ENCODE measurements at places on chromosomes 1 and 21.

GRCh38 chr1:77977989-77978292 is 931 bp downstream of the FUBP1 start:
- no peak for DNase-seq
- no peaks in the 10 kb centered on the region for H3K4me1 ChIP-seq
- H3K27me3 ChIP-seq, result no peaks in the 10 kb centered on the region
- H3K4me3 ChIP-seq, result peak overlapping the region; percentile 95

DNA sequence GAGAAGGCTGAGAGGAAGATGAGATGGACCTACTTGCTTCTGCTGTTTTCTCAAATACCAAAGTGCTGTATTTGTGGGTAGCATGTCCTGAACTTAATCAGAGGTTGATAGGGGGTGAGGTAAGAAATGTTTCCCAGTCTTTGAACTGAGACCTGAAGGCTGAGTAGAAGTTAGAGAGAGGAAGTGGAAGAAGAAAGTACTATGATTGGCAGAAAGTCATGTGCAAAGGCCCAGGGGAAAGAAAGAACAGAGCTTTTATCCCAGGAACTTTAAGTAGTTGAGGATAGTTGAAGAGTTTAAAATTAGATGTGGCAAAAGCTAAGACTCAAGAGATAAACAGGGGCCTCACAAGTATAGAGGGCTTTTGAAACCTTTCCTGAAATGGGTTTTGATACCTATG is 15.5 kb upstream of the LIN9 start:
- H3K27ac ChIP-seq, result no peak overlapping the region
- H3K4me1 ChIP-seq, result no peaks in the 10 kb centered on the region
- no peaks in the 10 kb centered on the region for H3K27me3 ChIP-seq
- DNase-seq, result no peak
- no peak overlapping the region for H3K4me3 ChIP-seq
- H3K36me3 ChIP-seq, result no peaks in the 10 kb centered on the region

GRCh38 chr1:168466092-168466713 is 77.6 kb downstream of the XCL2 start:
- H3K4me1 ChIP-seq, result peaks cover 25% of the 10 kb centered on the region
- DNase-seq, result peak; percentile 88
- no peaks in the 10 kb centered on the region for H3K27me3 ChIP-seq
- H3K36me3 ChIP-seq, result no peaks in the 10 kb centered on the region
- H3K27ac ChIP-seq, result peak overlapping the region; percentile 56
- peak overlapping the region; percentile 25 for H3K4me3 ChIP-seq

DNA sequence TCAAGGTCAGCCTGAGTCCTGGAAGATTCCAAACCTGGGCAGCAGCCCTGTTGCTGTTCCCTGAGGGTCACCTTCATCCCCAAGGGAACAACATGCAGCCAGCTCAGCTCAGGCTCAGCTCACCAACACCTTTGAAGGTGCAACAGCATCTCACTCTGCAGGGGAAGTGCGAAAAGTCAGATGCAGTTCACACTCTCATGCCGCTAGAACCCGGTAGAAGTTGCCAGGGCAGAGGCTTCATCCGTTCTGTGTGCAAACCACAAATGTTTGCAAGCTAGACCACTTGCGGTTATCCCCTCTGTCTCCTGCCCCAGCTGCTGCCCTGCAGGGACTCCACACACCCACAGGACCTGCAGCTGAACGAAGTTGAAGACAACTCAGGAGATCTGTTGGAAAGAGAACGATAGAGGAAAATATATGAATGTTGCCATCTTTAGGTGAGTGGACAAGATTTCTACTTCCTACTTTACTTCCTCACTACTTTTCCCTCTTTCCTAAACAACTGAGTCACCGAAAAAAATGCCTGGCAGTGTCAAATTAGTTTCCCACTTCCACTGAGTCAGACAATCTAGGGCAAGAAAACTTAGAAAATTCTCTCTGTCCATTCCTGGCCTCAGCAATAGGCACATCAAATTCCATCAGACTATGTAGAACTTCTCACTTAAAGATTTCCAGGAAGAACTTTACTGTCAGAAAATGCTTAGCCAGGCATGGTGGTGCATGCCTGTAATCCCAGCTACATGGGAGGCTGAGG is 1.8 kb upstream of the FCRL6 start:
- H3K36me3 ChIP-seq, result no peaks in the 10 kb centered on the region
- H3K4me1 ChIP-seq, result peaks cover 9% of the 10 kb centered on the region
- H3K27me3 ChIP-seq, result peaks cover 3% of the 10 kb centered on the region
- no peak overlapping the region for H3K4me3 ChIP-seq
- DNase-seq, result peak; percentile 39

DNA sequence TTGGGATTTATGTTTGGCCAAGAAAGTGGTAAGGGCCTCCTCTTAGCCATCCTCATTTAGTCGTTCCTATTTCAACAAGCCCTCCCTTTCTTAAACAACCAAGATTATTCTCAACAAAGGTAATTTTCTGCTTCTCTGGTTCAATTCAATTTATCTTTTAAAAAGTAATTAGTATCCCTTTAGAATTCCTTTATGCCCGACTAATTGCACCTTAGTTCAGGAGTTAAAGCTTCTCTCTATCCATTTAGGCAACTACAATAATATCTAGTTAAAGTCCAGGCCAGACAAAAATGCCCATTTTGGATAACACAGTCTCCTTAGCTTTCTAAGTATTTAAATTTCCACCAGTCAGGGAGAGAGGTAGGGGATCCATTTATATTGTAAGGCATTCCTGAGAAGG is 136.7 kb upstream of the MAGI3 start:
- no peaks in the 10 kb centered on the region for H3K27me3 ChIP-seq
- no peak overlapping the region for H3K27ac ChIP-seq
- H3K4me3 ChIP-seq, result no peak overlapping the region

GRCh38 chr1:211305044-211305443 is 21.6 kb upstream of the TRAF5 start:
- no peak overlapping the region for H3K4me3 ChIP-seq
- no peak overlapping the region for H3K27ac ChIP-seq
- H3K36me3 ChIP-seq, result no peaks in the 10 kb centered on the region
- H3K27me3 ChIP-seq, result no peaks in the 10 kb centered on the region

DNA sequence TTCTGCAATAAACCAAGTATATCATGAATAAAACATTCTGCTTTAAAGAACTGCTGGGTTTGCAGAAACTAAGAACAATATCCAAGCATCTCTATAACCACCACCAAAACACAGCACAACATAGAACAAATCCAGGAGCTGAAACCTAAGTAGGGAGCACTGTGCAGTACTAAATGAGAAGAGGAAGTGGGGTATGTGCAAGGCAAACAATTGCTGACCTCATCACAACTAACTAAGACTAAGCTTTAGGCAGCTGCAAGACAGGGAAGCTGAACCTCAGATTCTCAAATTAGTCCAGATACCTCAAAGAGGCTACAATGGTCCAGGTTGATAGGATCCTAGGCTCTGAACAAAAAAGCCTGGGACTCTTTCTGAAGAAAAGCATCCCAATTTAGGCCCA is 172.6 kb downstream of the SLC44A5 start:
- H3K27ac ChIP-seq, result no peak overlapping the region
- no peak overlapping the region for H3K4me3 ChIP-seq
- DNase-seq, result no peak

DNA sequence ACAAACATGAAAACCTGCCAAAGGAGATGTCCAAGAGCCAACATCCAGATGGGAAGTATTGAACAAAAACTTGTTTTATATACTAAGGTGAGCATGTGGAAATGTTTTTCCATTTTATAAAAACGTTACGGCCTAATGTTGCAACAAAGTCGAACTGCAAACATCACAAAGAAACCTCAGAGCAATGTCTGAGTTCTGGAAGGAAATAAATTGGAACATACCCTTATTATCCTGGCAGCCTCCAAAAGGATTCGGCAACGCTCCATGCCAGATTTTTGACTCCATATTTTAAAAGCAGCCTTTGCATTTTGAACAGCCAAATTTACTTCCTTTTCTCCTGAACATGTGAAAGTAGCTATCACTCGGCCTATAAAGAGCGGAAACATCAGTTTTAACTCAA is 3.3 kb downstream of the ALDH9A1 start:
- H3K27me3 ChIP-seq, result no peaks in the 10 kb centered on the region
- no peaks in the 10 kb centered on the region for H3K36me3 ChIP-seq
- H3K27ac ChIP-seq, result no peak overlapping the region

GRCh38 chr21:45184869-45185268 is 102.8 kb downstream of the POFUT2 start:
- no peak overlapping the region for H3K4me3 ChIP-seq
- no peaks in the 10 kb centered on the region for H3K4me1 ChIP-seq
- H3K27ac ChIP-seq, result no peak overlapping the region
- DNase-seq, result no peak

DNA sequence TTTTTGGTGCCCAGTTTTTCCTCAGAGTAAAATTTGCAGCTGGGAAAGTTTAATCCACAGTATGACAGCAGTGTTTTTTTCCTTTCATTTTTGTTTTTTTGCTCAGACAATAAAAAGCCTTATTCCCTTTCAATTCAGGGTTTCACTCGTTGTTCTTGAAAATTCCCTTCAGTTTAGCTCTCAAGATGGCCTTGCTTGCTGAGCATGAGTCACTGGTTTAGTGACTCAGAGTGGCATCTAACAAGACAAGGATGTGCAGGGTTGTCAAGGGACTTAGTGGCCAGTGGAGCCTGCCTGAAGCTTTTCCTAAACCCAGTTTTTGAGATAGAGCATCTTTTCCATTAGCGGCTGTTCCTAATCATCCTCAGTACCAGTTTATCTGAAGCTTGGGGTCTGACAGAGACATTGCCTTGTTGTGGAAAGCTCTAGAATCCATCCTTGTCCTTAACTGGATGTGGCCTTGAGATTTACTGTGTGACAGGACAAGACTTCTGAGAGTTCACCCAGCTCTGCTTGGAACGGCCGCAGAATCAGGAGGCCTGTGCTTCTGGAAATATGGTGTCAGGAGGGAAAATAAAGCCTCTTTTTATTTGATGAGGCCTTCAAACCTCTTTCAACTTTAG is 48.4 kb upstream of the DNAJC6 start:
- no peaks in the 10 kb centered on the region for H3K27me3 ChIP-seq
- H3K4me1 ChIP-seq, result no peaks in the 10 kb centered on the region

- H3K27ac ChIP-seq, result no peak overlapping the region
- H3K4me1 ChIP-seq, result peaks cover 8% of the 10 kb centered on the region
- H3K4me3 ChIP-seq, result no peak overlapping the region
Observed at GRCh38 chr1:93817819-93818569, 61.0 kb downstream of the DNTTIP2 start.

DNA sequence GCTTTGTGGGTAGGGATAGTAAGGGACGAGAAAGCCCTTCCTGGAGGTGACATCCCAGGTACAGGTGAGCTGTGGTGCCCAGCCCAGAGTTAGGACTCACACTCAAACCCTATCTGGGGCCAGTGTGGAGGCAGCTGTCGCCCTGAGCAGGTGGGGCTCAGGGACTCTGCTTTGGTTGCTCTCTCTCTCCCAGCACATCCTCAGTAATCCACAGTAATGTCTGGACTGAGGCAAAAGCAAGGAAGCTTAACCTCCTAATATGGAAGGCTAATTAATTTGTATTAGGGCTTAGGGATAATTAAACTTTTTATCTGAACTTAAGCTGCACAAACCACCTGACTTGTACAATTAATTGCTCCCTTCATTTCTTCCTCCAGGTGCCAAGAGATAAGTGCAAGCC is 38.2 kb downstream of the DDX20 start:
- DNase-seq, result no peak
- H3K36me3 ChIP-seq, result no peaks in the 10 kb centered on the region
- H3K4me3 ChIP-seq, result no peak overlapping the region
- no peaks in the 10 kb centered on the region for H3K4me1 ChIP-seq
- no peak overlapping the region for H3K27ac ChIP-seq

DNA sequence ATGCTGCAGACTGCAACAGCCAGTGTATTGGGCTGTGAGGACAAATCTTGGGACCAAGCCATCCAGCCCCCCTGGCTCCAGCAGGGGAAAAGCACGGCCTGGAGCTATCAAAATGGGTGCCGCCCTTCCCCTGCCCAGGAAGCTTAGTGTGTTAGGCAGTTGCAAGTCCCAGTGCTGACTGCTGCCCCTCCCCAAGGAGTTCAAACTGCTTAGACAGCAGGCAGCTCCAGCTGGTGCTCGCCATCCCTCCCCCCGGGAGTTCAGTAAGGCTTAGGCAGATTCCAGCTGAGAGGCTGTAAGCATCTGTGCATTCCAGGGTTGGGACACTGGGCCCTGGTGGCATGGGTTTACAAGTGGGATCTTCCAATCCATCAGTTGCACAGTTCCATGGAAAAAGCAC is 579.6 kb upstream of the NR5A2 start:
- no peaks in the 10 kb centered on the region for H3K36me3 ChIP-seq
- no peak for DNase-seq
- H3K27ac ChIP-seq, result no peak overlapping the region
- H3K27me3 ChIP-seq, result no peaks in the 10 kb centered on the region
- no peaks in the 10 kb centered on the region for H3K4me1 ChIP-seq

DNA sequence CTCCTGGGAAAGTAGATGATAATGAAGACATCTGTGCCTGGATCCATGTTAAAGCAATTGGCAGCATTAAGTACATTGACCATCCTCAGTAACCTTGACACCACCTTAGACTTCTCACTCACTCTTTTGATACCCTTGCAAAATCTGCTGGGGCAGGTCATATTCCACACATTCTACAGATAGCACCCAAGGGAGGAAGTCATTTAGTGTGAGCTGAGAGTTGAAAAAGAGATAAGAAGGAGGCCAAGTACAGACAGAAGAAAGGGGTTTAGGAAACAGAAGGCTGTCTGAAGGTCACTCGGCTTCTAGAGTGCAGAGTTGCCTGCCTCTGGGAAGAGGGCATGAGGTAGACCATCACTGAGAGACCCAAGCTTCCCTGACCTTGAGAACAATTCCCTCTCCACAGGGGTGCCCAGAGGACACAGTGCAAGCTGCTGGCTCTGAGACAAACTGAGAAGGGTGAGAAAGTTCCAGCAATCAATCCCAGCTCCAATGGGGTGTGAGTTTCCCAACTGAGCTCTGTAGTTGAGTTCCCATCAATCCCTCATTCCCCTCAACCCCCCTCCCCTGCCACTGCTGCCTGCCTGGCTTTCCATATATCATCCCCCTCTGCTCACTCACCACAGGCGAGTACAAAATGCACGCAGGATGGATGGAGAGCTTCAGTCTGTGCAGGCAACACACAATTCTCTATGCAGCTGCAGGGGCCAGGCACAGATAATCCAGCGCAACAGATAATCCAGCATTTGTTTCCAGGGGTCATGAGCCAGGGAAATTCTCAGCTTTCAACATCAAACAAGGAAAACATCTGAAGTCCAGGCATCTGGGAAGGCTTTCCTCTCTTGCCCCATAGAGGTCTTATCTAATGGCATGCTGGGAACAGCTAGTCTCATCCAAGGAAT is 7.4 kb upstream of the MOB3C start:
- no peak for DNase-seq
- H3K27me3 ChIP-seq, result no peaks in the 10 kb centered on the region
- H3K4me1 ChIP-seq, result peaks cover 2% of the 10 kb centered on the region
- H3K4me3 ChIP-seq, result no peak overlapping the region

Data from GM12878 (cell line).